ENCODE measurements at places on chromosomes 6 and 20.

DNA sequence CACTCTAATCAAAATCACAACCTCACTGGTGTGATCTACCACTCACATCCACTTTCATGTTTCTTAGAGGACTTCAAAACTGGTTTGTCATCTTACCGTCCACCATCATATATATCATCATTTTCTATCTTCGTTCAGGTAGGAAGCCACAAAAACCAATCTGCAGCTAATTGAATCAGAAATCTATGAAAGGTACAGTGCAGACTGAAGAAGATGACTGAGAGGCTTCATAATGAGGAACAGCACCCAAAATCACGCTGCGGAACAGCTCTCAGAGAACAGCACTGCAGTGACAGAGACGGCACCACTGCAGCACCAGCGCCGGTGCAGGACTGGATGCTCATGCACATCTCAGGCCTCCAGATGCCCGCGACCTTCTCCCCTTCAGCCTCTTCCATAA, 13.0 kb downstream of the GMDS start:
- no peak for DNase-seq

- DNase-seq = peak; percentile 32
These were observed 37.0 kb downstream of the RNF217 start for GRCh38 chr6:124999105-124999764.

GRCh38 chr6:140393665-140394540, 1019.5 kb upstream of the CITED2 start:
- no peak for DNase-seq

DNA sequence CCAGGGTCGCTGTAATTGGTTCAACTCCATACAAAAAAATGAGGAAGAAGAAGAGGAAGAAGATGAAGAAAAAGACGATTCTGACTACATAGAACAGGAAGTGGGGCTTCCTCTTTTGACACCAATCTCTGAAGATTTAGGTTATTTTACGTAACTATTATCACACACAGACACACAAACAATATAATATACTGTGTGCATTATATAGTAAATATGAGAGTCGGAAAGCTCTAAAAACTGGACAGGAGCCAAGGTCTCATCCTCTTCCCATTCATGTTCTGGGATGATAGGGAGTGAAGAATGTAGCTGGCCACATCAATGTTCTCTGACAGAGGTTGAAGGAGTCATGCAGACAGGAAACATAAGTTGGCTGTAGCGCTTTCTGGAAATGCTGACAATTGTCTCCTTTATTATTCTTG, 13.3 kb downstream of the RSPH4A start:
- DNase-seq = no peak

- peak; percentile 89 for DNase-seq
These were observed 41.5 kb upstream of the ADGRF1 start for GRCh38 chr6:47083586-47084047.

DNA sequence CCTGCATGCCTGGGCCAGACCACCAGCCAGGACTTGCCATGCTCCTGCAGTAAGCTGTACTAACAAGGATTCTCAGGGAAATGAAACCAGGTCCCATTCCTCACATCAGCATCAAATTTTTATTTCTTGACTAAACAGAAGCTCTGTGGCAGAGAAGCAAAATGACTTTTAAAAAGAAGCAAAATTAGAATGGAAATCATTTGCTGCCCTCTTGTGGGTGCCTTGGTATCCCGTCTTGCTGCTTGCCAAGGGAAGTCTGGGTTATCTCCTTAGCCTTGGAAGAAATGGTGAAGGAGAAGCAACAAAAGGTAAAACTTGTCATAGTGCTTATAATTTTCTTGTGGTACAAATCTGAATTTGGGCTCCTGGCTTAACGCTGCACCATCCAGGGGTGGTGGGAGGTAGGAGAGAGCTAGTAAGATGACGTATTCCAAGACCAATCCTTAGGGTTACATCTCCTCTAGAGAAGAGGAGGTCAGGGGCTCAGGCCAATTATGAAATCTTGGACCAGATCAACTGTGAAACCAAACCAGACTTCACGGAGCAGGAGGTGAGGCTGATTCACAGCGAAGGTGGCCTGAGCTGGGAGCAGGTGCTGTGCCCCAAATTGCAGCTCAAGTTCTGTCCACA, 107.5 kb downstream of the FAXC start:
- no peak for DNase-seq

GRCh38 chr20:62740286-62741141, 31.9 kb downstream of the NTSR1 start:
- DNase-seq = no peak

- DNase-seq = no peak
These were observed 69.4 kb downstream of the KCNQ5 start for GRCh38 chr6:72691249-72691648.

DNA sequence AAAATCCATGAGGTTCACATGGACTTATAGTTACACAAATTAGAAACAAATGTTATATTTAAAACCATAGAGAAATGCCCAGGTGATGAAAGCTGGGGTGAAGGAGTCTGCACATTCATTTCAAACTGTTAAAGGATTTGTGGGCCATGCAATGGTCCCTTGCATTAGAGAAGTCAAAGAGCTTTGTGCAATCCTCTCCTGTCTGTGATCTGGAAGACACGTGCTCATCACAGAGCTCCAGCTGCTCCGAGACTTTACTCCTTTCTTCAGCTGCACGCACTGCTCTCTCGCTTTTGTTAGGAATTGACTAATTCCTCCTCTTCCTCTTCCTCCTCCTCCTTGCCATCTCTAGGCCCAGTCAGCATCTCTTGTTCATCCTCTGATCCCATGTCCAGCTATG, 4.1 kb upstream of the AIF1 start:
- no peak for DNase-seq

DNA sequence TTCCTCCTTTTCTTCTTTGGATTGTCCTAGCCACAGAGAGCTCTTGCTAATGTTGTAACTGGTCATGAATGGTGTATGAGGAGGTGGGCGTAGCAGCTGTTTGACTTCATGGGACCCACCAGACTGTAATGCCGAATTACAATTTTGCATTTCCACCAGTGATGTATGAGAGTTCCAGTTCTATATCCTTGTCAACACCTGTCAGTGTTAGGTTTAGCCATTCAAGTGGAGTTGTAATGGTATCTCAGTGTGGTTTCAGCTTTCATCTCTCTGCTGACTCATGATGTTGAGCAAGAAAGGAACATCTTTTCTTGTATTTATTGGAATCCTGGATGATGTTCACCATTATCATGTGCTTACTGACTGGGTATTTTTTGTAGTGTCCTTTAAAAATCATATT, 5.1 kb downstream of the IGF2R start:
- no peak for DNase-seq

DNA sequence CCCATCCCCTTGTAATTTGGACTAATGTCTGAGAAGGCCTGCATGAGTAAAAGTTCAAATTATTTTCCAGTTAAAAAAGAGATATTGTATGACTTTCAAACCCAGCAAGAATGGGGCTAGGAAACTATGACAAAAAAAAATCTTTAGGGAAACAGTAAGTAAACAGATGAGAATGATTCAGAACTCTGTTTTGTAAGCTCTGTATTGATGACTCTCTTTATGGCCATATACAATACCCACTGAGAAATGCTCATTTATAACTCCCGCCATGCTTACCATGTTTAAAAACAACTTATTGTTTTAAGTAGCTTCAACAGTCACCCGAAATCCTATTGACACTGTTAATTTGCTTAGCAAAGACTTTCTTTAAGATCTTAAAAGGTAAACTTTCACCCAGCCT, 17.2 kb upstream of the PCK1 start:
- no peak for DNase-seq

- no peak for DNase-seq
These were observed 42.1 kb downstream of the KLHL31 start for GRCh38 chr6:53623497-53623896.

DNA sequence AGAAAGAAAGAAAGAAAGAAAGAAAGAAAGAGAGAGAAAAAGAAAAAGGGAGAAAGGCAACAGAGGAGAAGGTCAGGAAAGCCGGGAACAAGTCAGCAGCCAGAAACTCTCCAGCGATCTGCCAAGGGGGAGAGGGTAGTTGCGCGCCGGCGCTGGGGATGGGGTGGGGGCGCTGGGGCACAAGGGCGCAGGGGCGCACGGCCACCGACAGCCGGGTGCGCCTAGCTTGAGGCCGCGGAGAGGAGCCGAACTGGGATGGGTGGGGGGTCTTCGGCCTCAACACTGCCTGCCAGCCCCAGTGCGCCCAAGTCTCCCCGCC, 533 bp upstream of the RSPO3 start:
- DNase-seq = no peak

GRCh38 chr6:136930528-136930927, 8.4 kb downstream of the SLC35D3 start:
- DNase-seq = no peak

DNA sequence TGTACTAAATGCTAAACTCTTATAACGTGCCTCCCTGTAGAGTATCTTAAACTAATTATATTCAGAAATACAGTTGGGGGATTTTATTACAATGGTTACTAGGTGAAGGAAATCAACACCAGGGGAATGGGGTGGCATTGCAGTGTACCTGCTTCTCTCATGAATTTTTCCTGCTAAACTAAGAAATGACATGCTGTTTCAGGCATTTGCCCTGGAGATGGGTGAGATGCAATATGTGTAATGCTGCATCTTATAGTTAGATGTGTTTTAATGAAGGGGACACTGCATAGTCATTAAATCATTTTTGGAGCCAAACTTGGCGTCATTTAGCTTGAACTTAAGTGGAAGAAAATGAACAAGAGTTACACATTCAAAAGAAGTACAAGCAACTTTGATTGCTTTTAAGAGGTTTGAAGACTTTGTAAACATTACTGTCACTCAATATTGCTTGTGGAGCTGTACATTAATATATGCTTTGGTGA, 4.3 kb downstream of the EYA4 start:
- no peak for DNase-seq

- DNase-seq = no peak
These were observed 51.9 kb upstream of the MCUR1 start for GRCh38 chr6:13866301-13866700.

GRCh38 chr6:81752921-81753710, 635 bp upstream of the TENT5A start:
- DNase-seq = peak; percentile 91

DNA sequence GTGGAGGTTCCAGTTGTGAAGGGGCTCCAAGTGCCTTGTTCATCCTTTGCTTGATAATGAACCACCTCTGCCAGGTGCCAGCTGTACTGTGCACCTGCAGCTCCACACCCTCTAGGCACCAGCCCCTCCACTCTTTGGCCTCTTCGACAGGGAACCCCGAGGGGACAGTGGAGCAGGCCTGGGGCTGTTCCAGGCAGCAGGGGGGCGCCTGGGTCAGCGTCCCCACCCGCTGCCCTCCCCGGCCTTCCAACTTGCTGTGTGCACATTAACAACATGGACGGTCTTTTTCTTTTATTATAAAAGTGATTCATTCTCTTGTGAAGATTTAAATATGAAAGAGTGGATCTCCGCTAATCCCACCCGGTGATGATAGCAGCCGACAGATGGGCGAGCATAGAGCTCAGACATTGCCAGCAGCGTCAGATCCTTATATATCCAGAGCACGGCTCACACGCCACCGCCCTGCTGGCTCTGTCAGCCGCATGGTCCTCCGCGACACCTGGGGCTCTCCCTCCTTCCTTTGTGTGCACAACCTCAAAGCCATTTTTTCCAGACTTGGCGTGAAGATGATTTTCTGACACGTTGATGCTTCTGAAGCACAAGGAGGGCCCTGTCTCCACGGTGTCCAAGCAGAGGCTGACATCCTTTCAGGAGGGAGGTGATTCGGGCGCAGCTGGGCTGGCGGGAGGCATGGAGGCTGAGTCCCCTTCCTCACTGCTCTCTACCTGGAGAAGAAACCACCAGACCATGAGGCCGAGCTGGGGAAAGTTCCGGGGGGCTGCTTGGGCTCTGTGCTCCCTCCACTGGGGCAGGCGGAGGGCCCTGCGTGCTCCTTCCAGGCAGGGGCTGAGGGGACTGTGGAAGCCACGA, 22.2 kb upstream of the MRGBP start:
- DNase-seq = no peak

DNA sequence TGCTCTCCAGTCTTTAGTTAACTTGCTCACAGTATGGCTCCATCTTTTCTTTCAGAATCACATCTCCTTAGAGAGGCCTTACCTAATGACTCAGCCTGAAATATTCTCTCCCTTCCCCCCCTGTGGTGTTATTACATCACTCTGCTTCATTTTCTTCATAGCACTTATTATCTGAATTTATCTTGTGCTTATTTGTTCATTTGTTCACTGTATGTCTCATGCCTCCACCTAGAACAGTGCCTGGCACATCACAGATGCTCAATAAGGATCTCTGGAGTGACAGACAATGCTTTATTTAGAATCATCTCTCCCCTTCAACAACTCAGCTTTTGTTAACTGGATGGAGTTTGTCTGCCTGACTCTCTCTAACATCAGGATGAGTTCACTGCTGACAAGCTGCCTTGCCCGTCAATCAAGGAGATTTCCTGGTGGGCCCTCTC, 96.6 kb upstream of the MAN1A1 start:
- no peak for DNase-seq

GRCh38 chr20:15528391-15529111, 1044.7 kb downstream of the KIF16B start:
- DNase-seq = no peak

DNA sequence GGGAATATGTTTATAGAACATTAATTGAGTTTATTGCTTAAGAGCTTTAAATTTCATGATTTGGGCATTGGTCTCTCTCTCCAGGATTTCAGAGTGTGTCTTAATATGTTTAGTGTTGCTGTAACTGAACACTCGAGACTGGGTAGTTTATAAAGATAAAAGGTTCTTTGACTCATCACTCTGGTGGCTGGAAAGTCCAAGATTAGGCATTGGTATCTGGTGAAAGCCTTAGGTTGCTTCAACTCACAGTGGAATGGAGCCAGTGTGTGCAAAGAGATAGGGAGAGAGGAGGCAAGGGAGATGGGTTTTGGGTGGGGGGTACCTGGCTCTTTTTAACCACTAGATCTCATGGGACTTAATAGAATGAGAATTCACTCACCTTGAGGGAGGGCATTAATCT, 35.6 kb upstream of the DTNBP1 start:
- DNase-seq = no peak

GRCh38 chr20:9969626-9970025, 65.2 kb upstream of the ANKEF1 start:
- no peak for DNase-seq

DNA sequence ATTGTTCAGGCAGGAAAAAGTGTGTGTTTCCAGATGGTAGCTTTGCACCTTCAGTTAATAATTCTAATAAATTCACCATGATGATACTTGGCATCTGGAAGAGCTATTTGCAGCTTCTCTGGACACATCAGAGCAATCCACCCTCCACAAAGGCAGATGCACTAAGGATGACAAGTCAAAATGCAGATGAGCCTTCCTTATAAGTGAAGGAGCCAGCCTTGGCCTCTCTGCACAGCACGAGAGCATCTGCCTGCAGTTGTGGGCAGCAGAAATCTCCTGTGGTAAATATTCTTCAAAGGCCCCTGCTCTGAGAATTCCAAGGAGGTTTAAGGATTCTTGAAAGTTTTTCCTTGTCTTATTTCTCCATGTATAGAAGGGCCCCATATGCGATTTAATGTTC, 6.9 kb upstream of the POM121L2 start:
- DNase-seq = no peak
